ENCODE measurements at places on chromosomes 3 and 15. TPM values are rescaled to one million over a fixed set of nuclear protein-coding genes. Genes with fewer than 3 reads are reported as not detected.

Gene SKOR1
- total RNA-seq: 0.11 TPM

Gene GRK7
- not detected for total RNA-seq

Gene GABRR3
- total RNA-seq: not detected

Gene CHRM5
- total RNA-seq: not detected

Gene ACSBG1
- total RNA-seq: not detected

Gene CFAP44
- 5.9 TPM for total RNA-seq

Gene ADCY5
- 1.4 TPM for total RNA-seq

Gene POLG
- 36.8 TPM for total RNA-seq

Gene SLC9A9
- 24.3 TPM for total RNA-seq

Gene FBXL22
- 0.22 TPM for total RNA-seq

Gene FBLN2
- total RNA-seq: 53.0 TPM

Gene SNX33
- 42.6 TPM for total RNA-seq

Gene CLK3
- 52.3 TPM for total RNA-seq

Gene PDE8A
- 36.3 TPM for total RNA-seq

Gene TRIM59
- 52.5 TPM for total RNA-seq

Gene AGBL1
- total RNA-seq: not detected

Gene SMAD6
- 86.9 TPM for total RNA-seq

Gene AMIGO3
- total RNA-seq: 0.32 TPM

Gene RAB27A
- total RNA-seq: 17.4 TPM

Gene PRSS50
- total RNA-seq: under 0.01 TPM

Gene UNC13C
- not detected for total RNA-seq

Gene GP9
- total RNA-seq: not detected

Gene PLOD2
- 345 TPM for total RNA-seq

Gene ANKRD63
- total RNA-seq: not detected

Gene NMB
- total RNA-seq: 2.9 TPM

Gene TFG
- 138 TPM for total RNA-seq

Gene STRIT1
- total RNA-seq: not detected

Gene OR5K2
- not detected for total RNA-seq

Gene IL5RA
- not detected for total RNA-seq

Gene MORC1
- total RNA-seq: not detected

Gene ADIPOQ
- total RNA-seq: not detected

Gene PLIN1
- 1.2 TPM for total RNA-seq

Gene SELENOT
- total RNA-seq: 172 TPM

Gene DNAJA4
- 4.2 TPM for total RNA-seq

Gene B3GALNT1
- 34.0 TPM for total RNA-seq

Gene FANCD2
- total RNA-seq: 19.5 TPM

Gene LRTM1
- not detected for total RNA-seq

Gene XCR1
- not detected for total RNA-seq

Gene LRRC15
- 7.1 TPM for total RNA-seq

Gene AADACL2
- total RNA-seq: not detected

Gene C3orf70
- 1.5 TPM for total RNA-seq

Gene ITIH1
- total RNA-seq: not detected

Gene ATP13A5
- not detected for total RNA-seq

Gene ZNF35
- total RNA-seq: 12.4 TPM

Gene UPK1B
- total RNA-seq: 0.43 TPM
